ENCODE measurements at places on chromosomes 5 and 9. TPM values are rescaled to one million over a fixed set of nuclear protein-coding genes. Genes with fewer than 3 reads are reported as not detected.
A peak's percentile ranks its signal among the peaks of the same experiment; 100 is the strongest.

- no peak for DNase-seq
These were observed 455.2 kb downstream of the DTWD2 start for GRCh38 chr5:118533156-118533555.

CETN3 gene
- polyA plus RNA-seq = 17.1 TPM

EGFLAM gene
- 0.54 TPM for polyA plus RNA-seq

PCDHGA5 gene
- polyA plus RNA-seq = 0.43 TPM

DNA sequence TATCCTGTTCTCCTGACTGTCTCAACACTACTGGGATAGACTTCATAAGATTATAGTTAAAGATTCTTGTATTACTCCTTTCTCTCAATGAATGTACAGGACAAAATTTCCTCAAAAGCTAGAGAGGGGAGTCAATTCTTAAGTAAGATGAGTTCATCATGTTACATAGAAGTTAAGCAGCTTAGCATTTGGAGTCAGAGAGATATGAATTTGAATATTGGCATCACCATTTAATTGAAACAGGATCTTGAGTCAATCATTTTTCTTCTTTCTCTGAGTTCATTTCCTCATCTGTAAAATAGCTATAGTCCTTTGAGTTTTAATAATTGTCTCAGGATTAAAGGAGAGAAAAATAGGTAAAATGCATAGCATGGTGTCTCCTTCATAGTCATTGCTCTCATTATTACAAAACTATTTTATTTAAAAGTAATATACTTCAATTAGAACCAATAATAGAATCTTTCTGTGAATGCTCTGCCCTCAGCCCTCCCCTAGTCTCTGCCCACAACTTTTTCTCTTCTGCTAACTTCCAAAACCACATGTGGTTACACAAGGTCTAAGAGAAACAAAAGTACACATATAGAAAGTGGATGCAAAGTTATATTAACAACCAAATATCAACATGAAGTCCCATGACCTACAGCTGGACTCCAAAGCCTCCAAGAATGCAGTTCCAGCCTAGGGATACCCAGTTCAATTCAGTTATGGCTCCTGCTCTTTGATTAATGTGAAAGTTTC is 265.6 kb downstream of the TLE1 start:
- DNase-seq = no peak

DNA sequence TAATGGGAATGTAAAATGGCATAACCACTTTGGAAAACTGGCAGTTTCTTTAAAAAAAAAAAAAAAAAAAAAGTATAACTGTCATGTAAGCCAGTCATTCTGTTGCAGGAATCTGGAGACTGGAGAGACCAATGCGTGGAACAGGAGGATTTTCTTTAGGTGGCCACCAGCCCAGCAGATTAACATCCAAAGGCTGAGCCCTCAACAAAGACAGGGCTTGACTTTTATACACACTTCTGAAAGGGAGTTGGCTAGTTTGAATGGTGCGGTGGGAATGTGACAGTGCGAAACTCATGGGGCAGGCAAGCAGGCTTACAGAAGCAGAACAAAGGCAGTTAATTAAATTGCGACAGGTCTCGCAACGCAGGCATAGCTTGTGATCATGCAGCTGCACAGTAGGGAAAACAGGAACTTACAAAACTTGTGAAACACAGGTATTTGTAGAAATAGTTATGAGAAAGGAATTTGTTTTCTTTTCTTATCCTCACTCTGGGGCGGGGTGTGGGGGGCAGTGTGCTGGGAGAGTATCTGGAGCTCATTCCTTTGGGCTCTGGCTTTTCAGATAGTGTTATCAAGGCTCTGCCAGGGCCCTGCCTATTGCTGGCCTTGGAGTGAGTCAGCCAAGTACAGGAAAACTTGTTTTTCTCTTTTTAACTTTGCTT is 12.0 kb downstream of the UIMC1 start:
- DNase-seq = peak; percentile 10

- DNase-seq = no peak
These were observed 570.6 kb upstream of the ZNF608 start for GRCh38 chr5:125316915-125317535.

DNA sequence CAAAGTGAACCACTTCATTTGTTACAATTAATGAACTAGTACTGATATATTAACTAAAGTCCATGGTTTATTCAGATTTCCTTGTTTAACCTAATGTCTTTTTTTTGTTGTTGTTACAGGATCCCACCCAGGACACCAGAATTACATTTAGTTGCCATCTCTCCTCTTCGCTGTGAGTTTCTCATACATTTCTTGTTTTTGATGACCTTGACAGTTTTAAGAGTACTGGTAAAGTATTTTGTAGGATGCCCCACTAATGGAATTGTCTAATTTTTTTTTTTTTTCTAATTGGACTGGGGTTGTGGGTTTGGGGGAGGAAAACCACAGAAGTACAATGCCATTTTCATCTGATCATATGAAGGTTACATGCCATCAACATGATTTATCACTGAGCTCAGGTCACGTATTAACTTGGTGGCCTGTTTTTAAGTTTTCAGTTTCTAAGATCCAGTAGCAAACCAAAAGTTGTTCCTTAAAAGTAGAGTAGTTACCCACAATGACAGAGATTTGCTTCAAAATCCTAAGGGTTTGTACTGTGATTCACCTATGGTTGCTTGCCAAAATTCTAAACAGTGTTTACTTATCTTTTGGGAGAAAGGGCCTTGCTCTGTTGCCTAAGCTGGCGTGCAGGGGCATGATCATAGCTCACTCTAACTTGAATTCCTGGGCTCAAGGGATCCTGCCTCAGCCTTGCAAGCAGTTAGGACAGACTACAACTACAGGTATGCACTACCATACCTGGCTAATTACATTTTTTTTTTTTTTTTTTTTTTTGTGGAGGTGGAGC is 4.5 kb upstream of the OTULIN start:
- DNase-seq = no peak
